ENCODE measurements at places on chromosomes 3 and 15. TPM values are rescaled to one million over a fixed set of nuclear protein-coding genes. Genes with fewer than 3 reads are reported as not detected.

DNA sequence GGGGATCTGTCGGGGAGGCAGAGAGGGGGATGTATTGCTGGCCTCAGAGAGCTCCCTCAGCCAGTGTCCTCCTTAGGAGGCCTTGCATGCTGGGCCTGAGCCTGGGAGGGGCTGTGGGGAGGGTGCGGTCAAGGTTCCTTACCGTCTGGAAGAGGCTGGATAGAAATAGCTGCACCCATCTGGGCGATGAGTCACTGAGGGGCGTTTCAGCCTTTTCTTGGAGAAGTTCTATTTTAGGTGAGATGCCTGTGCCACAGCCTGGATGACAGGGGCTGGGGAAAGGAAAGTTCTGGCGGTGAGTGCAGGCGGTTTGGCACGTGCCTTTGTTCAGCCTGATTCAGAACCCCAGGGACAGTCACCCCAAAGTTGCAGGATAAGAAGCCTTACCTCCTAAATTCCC is 35.7 kb upstream of the APEH start:
- no peak for DNase-seq
- H3K36me3 ChIP-seq: no peaks in the 10 kb centered on the region
- H3K4me1 ChIP-seq: no peaks in the 10 kb centered on the region
- H3K27ac ChIP-seq: no peak overlapping the region

DNA sequence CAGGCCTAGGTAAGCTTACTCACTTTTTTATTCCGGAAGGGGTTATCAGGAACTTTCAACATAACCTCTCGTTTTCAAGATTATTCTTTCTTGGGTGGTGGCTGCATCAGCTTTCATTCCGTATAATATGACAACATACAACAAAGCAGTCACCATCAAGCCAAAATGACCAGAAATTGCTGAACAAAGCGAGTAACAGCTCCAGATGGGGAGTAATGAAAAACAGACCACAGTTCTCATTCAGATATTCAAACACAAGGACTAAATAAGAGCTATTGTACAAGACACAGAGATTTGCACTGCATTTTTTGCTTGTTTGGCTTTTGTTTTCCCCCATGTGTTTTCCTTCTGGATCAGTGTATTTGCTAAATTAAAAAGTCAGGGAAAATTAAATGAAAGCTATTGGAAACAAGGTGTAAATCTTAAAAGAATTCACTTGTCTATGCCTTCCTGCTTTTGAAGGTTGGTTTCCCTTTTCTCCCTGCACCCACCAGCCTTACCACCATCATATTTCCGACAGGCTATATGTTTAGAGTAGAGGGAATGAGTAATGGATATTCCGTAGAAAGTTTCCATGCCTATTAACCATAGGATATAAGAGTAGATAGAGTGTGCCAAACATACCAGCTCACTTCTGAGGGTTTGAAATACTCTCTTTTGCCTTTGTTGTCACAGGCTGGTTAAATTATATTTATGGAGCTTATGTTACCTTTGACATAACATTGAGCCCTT is 213.6 kb downstream of the RBMS3 start:
- no peak for DNase-seq
- no peak overlapping the region for H3K4me3 ChIP-seq
- H3K36me3 ChIP-seq: no peaks in the 10 kb centered on the region
- H3K27ac ChIP-seq: no peak overlapping the region

GRCh38 chr15:89226359-89227221 is 5.2 kb upstream of the RLBP1 start:
- H3K4me3 ChIP-seq: no peak overlapping the region
- DNase-seq: no peak
- H3K27ac ChIP-seq: no peak overlapping the region
- no peaks in the 10 kb centered on the region for H3K36me3 ChIP-seq
- H3K27me3 ChIP-seq: no peaks in the 10 kb centered on the region
- H3K4me1 ChIP-seq: no peaks in the 10 kb centered on the region

SHF gene
- 1.9 TPM for total RNA-seq

Data from pancreas (tissue), 10 donors.